ENCODE measurements at places on chromosomes 2 and 18.
A peak's percentile ranks its signal among the peaks of the same experiment; 100 is the strongest.

- no peaks in the 10 kb centered on the region for H3K4me1 ChIP-seq
- H3K4me3 ChIP-seq: no peak overlapping the region
- no peak overlapping the region for H3K27ac ChIP-seq
Measured at GRCh38 chr2:516944-517343, 160.3 kb downstream of the TMEM18 start.

DNA sequence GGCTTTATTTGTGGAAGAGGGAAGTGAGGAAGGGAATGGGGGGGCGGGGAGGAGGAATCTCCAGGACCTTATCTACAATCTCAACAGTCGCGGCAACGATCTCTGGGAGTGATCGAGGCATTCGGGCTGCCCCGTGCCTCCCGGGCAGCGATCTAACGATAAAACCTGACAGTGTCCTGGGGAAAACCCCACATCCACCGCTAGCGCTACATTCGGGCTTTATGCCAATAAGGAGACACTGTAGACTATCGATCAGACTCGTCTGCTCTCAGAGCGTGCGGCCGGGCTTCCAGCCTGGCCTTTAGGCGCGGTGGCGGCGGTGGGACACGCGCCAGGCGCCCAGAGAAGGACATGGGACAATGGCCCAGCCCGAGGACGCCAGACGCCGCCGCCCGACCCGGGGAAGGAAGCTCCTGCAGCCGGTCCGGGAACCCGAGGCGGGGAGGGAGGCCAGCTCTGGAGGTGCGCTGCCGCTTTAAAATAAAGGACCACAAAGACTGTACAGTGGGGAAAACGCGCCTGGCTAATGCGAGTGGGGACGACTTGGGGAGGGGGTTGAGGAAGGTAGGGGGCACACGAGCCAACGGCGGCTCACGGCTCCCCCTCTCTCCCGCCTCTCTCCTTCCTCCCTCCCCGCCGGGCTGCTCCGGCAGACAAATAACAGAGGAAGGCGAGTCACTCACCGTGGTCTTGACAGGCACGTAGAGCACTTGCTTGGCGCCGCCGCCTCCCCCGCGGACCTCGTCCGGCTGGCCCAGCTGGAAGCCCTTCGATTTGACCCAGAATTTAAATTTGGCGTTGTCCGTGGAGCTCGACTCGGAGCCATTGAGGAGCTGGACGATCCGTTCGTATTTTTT is 2.2 kb downstream of the NOL4 start:
- H3K27me3 ChIP-seq: no peaks in the 10 kb centered on the region
- no peak for DNase-seq
- no peaks in the 10 kb centered on the region for H3K36me3 ChIP-seq
- H3K4me1 ChIP-seq: no peaks in the 10 kb centered on the region

- no peak overlapping the region for H3K4me3 ChIP-seq
- no peak for DNase-seq
- H3K27ac ChIP-seq: no peak overlapping the region
Measured at GRCh38 chr2:190452433-190452832, 44.3 kb downstream of the MFSD6 start.

- no peak overlapping the region for H3K4me3 ChIP-seq
- no peaks in the 10 kb centered on the region for H3K4me1 ChIP-seq
- H3K36me3 ChIP-seq: no peaks in the 10 kb centered on the region
- no peak for DNase-seq
Measured at GRCh38 chr18:35695384-35695783, 113.8 kb downstream of the GALNT1 start.

- no peak overlapping the region for H3K4me3 ChIP-seq
- no peaks in the 10 kb centered on the region for H3K27me3 ChIP-seq
- no peaks in the 10 kb centered on the region for H3K4me1 ChIP-seq
- H3K36me3 ChIP-seq: no peaks in the 10 kb centered on the region
- DNase-seq: no peak
Measured at GRCh38 chr2:150166313-150167051, 321.0 kb downstream of the RND3 start.

- no peak overlapping the region for H3K27ac ChIP-seq
- peaks cover 13% of the 10 kb centered on the region for H3K27me3 ChIP-seq
- H3K4me1 ChIP-seq: no peaks in the 10 kb centered on the region
- no peaks in the 10 kb centered on the region for H3K36me3 ChIP-seq
- DNase-seq: no peak
- H3K4me3 ChIP-seq: no peak overlapping the region
Measured at GRCh38 chr18:46759890-46760289, 3.0 kb upstream of the ST8SIA5 start.

DNA sequence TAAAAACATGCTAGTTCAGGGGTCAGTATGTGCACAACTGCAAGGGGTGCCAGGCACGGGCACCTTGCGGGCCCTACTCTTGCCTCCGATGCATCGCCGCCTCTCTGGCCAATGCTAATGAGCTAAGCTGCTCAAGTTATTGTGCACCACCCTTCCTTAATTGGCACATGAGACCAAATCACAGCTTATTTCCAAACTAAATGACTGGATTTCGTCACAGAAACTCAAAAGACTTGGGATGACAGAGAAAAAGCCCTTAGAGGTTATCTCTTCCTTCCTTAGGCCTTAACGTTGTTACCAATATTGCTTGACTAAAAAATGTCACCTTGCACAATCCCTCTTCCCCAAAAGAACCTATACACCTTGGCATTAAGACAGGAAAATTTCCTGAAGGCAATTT is 7.7 kb downstream of the RNF149 start:
- peaks cover 3% of the 10 kb centered on the region for H3K36me3 ChIP-seq
- no peak overlapping the region for H3K4me3 ChIP-seq

GRCh38 chr2:182761903-182762302 is 45.8 kb downstream of the DNAJC10 start:
- H3K4me1 ChIP-seq: no peaks in the 10 kb centered on the region
- DNase-seq: no peak
- no peak overlapping the region for H3K4me3 ChIP-seq

GRCh38 chr2:206968134-206969086 is 29.1 kb downstream of the CPO start:
- DNase-seq: no peak
- no peak overlapping the region for H3K27ac ChIP-seq
- H3K27me3 ChIP-seq: no peaks in the 10 kb centered on the region
- H3K4me3 ChIP-seq: no peak overlapping the region
- H3K36me3 ChIP-seq: no peaks in the 10 kb centered on the region
- H3K4me1 ChIP-seq: no peaks in the 10 kb centered on the region

- H3K27me3 ChIP-seq: no peaks in the 10 kb centered on the region
- no peak overlapping the region for H3K4me3 ChIP-seq
- H3K27ac ChIP-seq: no peak overlapping the region
- DNase-seq: no peak
- no peaks in the 10 kb centered on the region for H3K4me1 ChIP-seq
Measured at GRCh38 chr2:15367715-15368114, 193.4 kb downstream of the NBAS start.

- no peak for DNase-seq
- no peaks in the 10 kb centered on the region for H3K27me3 ChIP-seq
- no peak overlapping the region for H3K4me3 ChIP-seq
- H3K4me1 ChIP-seq: no peaks in the 10 kb centered on the region
Measured at GRCh38 chr2:3433776-3434400, 54.4 kb downstream of the TRAPPC12 start.

DNA sequence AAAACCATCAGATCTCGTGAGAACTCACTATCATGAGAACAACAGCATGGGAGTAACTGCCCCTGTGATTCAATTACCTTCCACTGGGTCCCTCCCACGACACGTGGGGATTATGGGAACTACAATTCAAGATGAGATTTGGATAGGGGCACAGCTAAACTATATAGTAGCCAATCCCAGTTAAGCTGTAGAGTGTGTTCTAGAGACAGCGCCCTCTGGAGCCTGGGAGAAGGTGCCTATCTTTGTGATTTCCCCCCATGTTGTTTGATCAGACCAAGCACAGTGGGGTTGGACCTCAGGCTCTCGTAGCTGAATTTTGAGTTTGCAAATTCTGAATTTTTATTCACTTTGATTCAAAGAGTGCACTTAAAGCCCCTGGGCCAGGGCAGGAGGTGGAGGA is 108.2 kb upstream of the TWIST2 start:
- H3K4me3 ChIP-seq: no peak overlapping the region
- no peak for DNase-seq
- H3K27ac ChIP-seq: no peak overlapping the region

DNA sequence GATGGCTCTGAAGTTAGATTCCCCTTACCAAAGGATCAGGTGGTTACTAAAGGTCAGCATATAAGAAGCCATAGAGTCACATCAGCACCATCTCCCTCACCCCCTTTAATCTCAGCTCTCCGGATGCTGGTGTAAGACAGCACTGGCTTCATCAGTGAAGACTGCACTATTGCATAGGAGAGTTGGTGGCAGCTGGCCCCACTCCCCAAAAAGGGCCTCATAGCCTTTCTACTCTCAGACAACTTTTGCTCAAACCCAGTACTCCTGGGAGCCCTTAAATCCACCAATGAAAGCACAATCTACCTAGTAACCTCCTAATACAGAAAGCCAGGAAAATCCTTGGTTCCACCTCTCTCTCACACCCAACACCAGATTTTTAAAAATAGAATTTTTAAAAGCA is 6.9 kb upstream of the DIPK1C start:
- no peaks in the 10 kb centered on the region for H3K27me3 ChIP-seq
- DNase-seq: no peak
- H3K4me3 ChIP-seq: no peak overlapping the region
- H3K4me1 ChIP-seq: no peaks in the 10 kb centered on the region

DNA sequence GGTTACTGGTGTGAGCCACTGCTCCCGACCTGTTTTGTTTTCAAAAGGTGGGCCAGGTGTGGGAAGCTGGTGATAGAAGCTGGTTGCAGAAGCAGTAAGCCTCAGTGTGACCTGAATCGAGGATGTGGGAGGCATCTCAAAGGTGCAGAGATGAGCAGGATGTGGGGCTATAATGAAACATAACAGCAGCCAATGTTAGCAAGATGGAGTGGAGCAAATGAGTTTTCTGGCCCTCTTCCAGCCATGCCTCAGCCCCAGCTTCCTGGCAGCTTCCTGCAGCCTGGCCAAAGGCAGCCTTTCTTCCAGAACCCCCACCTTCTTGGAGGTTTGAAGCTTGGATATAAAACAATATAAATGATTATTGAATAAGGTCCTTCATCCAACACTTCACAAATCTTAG is 184.8 kb downstream of the NCK2 start:
- no peak overlapping the region for H3K27ac ChIP-seq
- peaks cover 79% of the 10 kb centered on the region for H3K4me1 ChIP-seq

DNA sequence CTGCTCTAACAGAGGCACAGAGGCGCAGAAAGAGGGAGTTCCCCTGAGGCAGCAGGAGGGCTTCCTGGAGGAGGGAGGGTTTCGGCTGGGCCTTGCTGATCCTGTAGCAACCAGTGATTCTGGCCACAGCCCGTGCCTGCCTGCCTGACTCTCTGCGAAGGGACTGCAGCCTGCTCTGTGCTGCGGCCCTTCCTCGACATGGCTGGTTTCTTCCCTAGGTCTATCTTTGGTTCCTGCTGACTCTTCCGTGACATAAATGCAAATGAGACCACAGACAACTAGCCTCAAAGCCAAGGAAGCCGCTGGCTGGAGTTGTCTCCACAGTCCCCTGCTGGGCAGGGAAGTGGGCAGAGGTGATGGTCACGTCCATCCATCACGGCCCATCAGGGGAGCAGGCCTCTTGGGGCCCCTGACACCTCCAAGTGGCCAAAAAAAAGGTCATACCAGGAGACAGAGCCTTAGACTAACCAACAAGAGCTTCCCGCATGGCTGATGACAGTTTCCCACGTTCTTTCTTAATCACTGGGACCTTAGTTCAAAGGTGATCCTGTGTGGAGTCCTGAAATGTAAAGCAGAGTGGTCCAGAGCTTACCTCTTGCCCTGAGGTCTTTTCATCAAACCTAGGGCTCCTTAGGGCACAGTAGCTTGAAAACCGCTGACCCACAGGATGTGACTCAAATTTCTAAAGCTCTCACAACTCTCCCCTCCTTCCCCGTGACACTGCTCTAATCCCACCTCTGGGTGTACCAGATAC is 55.3 kb downstream of the HS1BP3 start:
- H3K36me3 ChIP-seq: no peaks in the 10 kb centered on the region
- peak overlapping the region; percentile 43 for H3K27ac ChIP-seq
- H3K4me1 ChIP-seq: no peaks in the 10 kb centered on the region

DNA sequence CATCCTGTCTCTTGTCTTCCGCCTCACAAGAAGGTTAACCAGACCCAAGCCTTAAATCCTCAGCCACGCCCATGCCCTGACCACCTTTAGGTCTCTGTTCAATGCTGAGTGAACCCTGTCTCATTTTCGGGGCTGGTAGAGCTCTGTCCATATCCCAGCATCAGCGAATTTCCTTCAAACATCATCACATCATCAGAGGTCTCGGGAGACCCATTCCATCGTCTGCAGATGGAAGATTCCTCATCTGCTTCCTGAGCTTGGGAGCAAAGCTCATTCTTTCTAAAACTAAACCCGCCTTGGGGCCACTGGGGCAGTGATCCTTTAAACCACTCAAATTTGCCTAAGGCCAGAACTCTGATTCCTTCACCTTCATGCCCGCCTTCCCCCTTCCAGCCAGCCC is 173.7 kb downstream of the TTC32 start:
- H3K27me3 ChIP-seq: no peaks in the 10 kb centered on the region
- no peak overlapping the region for H3K4me3 ChIP-seq
- no peak for DNase-seq
- no peaks in the 10 kb centered on the region for H3K36me3 ChIP-seq
- H3K4me1 ChIP-seq: no peaks in the 10 kb centered on the region
- H3K27ac ChIP-seq: no peak overlapping the region

DNA sequence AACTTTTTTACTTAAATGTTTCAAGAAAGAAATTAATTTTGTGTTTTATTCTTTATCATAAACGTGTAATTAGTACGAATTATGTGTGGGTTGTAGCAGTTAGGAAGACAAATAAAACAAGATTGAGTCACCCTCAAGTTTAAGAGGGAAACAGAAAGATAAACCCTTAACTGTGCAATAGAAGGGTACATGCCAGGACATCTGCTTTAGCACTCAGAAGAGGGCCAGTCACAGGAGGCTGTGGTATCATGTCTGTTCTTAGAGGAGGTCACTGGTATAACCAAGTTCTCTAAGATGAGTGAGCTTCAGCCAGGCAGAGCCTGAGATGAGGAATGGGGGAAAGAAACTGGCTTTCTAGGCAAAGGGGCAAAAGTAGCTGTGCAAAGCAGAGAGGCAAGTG is 42.4 kb upstream of the GRHL1 start:
- H3K27ac ChIP-seq: no peak overlapping the region
- no peak for DNase-seq
- H3K36me3 ChIP-seq: peaks cover 8% of the 10 kb centered on the region
- H3K4me1 ChIP-seq: no peaks in the 10 kb centered on the region

GRCh38 chr2:227781841-227782240 is 31.8 kb upstream of the CCL20 start:
- H3K27me3 ChIP-seq: no peaks in the 10 kb centered on the region
- H3K36me3 ChIP-seq: no peaks in the 10 kb centered on the region
- no peak overlapping the region for H3K4me3 ChIP-seq

DNA sequence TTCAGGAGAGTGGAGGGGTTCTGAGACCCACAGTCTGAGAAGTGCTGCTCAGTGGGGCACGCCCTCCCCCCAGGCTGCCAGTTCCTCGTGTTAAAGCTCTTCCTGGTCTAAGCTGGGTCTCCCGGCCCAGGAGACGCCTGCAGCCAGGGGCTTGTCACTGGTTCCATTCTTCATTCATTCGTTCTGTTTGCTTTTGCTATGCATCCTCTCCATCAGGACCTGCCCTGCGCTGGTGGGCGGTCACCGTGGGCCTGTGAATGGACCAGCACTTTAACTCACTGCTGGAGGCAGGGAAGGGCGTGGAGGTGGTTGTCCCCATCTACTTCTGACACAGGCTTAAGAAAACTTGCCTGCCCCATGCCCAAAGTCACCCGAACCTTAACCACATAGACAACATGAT is 272.8 kb upstream of the HDAC4 start:
- H3K4me1 ChIP-seq: no peaks in the 10 kb centered on the region
- H3K27me3 ChIP-seq: no peaks in the 10 kb centered on the region
- no peak for DNase-seq
